ENCODE measurements at places on chromosomes 11 and 22.

DNA sequence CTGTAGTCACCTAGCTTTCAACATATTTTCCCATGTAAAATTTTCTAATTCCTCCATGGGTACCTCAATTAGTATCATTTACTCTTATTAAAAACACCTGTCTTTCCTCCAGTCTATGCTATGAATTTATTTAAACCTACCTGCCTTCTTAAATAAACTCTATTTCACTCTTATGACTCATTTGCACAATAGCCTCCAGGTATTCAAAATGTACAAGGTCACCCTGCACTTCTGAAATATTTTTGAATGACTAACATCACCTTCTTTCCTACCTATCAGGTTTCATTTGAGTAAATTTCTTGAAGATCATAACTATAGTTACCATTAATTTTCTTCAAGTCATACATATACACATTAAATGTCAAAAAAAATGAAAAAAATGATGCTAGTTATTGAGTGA lies 939.7 kb downstream of the DLG2 start:
- no peak for DNase-seq

GRCh38 chr22:43326331-43327156 lies 16.6 kb downstream of the SCUBE1 start:
- DNase-seq: peak; percentile 7

- no peak for DNase-seq
Measured at GRCh38 chr22:50148991-50149721, 21.4 kb upstream of the PANX2 start.

DNA sequence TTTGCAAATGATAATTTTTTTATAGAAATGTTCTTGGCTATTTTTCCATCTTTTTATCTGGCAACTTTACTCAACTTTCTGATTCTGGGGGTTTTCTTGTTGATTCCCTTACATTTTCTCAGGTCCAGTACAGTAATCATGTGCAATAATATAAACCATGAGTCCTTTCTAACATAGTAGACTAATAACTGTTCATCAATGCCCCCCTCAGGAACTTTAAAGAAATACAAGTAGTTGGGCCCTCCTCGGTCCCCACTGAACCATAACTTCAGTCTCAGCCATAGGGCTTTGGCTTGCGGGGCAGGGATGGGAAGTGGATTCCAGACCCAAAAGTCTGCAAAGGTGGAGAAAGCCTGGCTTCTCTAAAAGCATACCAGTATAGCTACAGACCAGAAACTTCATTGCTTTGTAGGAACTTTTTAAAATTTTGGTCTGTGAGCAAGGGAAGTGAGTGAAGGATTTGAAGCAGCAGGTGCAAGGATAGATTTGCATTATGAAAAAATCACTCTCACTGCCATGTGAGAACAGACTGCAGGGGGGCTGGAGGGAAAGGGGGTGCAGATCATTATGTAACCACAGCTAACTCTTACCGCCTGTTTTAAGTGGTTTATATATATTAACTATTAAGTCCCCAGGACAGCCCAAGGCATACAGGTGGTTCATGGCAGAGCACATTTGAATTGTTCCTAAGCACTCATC lies 10.4 kb upstream of the TUB start:
- peak; percentile 64 for DNase-seq

DNA sequence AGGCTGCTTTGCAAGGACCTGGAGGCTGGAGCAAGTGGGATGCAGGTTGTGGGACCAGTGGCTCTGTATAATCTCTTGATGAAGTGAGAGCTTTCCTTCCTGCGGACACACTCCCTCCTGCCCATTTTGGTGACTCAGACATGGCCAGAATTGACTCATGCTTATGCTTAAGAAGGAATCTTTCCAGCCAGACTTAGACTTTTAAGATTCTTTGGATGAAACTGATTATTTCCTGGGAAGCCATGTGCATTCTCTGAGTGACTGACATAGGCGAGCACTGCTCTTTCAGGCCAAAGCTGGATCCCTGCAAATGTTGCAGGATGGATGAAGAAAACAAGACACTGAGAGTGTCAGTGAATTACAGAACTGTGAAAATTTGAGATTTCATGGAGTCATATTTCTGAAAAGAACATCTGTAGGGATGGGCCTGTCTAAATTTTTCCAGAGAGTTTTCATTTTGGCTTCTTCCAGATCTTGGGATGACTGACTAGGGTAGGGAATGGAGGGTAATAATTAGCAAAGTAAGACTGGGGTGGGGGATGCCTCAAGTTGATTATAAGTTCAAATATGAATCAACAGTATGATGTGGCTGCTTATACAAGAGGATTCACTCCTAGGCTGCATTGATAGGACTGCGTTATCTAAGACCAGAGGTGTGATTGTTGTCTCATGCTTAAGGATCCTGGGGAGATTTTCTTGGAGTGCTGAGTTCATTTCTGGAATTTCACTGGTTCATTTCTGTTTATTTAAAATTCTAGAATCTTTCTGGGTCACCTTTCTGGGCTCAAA lies 195.8 kb downstream of the HIPK3 start:
- DNase-seq: no peak

DNA sequence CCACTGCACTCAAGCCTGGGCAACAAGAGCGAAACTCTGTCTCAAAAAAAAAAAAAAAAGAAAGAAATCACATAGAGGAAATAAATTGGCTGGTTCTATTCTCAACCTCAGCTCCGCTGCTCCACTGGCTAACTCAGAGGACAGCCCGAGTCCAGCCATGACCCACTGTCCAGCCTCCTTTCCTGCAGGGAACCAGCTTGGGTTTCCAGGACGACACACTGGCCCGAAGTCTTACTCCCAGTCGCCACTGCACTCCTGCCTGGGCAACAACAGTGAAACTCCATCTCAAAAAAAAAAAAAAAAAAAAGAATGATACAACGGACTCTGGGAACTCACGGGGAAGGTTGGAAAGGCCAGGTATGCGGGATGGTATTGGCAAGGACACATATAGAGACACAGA lies 31.5 kb downstream of the APOL3 start:
- DNase-seq: no peak

- no peak for DNase-seq
Measured at GRCh38 chr11:118227865-118228785, 3.3 kb upstream of the JAML start.

DNA sequence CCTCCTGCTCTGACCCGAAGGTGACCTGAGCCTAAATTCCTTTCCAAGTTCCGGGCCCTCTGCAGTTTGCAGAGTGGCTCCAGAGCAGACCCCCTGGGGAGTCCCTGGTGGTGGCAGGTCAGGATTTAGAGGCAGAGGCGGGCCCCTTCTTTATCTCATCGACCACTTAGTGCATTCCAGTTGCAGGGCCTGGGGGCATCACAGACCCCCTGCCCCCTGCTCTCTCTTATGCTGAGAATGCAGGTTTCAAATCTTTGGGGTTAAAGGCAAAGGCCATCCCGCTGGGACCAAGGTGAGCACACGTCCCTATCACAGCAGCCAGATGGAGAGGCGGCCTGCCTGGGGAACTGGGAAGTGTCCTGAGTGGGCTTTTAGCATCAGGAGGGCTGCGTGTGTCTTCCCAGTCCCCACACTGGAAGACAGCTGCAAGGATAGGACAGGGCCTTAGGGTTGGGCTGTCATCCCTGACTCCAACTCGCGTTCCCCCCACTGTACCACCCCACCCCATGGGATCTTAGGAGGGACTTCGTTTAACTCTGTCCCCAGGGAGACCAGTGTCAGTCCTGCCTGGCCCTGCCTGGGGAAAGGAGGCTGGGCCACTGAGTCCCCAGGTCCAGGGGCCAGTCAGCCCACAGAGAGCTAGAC lies 11.3 kb downstream of the DERL3 start:
- no peak for DNase-seq

GRCh38 chr11:111870886-111871692 lies at the start of gene ALG9:
Gene ALG9, minus strand, starts transcription at chr11:111871581. Its CDS starts 99 bp downstream, at chr11:111871482.
- peak; percentile 71 for DNase-seq

DNA sequence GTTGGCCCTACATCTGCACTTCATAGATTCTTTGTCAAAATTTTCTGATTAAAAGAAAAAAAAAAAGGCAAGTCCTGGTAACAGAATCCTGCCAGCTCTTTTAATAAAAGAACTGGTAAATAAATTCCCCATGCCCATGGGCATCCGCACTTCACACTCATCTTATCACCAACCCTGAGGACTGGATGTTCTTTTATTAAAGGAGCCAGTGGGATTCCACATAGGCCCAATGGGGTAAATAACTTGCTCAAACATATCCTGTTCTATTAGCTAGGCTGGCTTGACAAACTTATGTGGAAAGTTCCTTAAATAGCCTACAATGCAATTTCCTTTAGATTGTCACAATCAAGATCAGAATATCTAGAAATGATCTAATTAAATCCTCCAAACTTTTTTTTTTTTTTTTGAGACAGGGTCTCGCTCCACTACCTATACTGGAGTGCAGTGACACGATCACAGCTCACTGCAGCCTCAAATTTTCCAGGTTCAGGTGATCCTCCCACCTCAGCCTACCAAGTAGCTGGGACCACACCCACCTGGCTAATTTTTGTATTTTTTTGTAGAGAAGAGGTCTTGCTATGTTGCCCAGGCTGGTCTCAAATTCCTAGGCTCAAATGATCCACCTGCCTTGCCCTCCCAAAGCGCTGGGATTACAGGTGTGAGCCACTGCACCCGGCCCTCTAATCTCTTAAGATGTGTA lies 380.9 kb downstream of the LARGE1 start:
- DNase-seq: no peak

All from NCI-H1417 (cell line).